MCF 10A (cell line): ENCODE measurements at places on chromosomes 5 and 9. TPM values are rescaled to one million over a fixed set of nuclear protein-coding genes. Genes with fewer than 3 reads are reported as not detected.

GRCh38 chr5:68332080-68332451 is 116.5 kb downstream of the PIK3R1 start:
- peaks cover 32% of the 10 kb centered on the region for H3K4me1 ChIP-seq
- no peak for DNase-seq
- no peak overlapping the region for H3K27ac ChIP-seq
- no peak overlapping the region for H3K4me3 ChIP-seq
- no peaks in the 10 kb centered on the region for H3K27me3 ChIP-seq
- no peaks in the 10 kb centered on the region for H3K36me3 ChIP-seq

GRCh38 chr9:134834217-134834956 is 46.2 kb upstream of the FCN2 start:
- DNase-seq = no peak
- H3K27ac ChIP-seq = no peak overlapping the region
- no peaks in the 10 kb centered on the region for H3K4me1 ChIP-seq

- peaks cover 5% of the 10 kb centered on the region for H3K4me1 ChIP-seq
- peak overlapping the region; percentile 39 for H3K27ac ChIP-seq
- peak overlapping the region; percentile 81 for H3K4me3 ChIP-seq
- DNase-seq = peak; percentile 64
Observed at GRCh38 chr9:16871336-16872151, 1.1 kb upstream of the BNC2 start.

DNA sequence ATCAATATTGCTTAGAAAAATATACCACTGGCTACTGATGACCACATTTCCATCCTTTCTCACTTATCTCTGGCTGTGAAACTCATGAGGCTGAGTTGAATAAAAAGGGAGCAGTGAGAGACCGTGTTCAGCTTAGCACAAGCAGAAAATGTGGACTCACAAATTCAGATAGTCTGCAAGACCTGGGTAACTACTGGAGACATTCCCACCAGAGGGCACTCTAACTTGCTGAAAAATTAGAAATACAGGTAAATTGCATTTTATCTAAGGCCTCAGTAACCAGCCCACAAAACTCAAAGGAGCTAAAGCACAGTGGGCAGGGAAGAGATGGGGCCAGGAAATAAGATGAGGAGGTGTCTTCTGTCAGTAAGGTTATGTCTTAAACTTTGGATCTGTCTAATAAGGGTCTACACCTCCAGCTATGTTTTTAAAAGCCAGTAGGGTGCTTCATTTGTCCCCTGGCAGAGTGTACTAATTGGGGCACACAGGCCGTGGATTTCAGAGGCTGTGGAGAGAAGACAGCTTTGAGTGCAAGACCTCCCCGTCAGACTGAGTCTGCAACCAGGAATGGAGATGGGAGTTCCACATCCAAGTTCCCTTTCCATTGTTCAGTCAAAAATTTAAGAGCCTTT is 8.7 kb upstream of the NDUFB6 start:
- no peaks in the 10 kb centered on the region for H3K4me1 ChIP-seq
- no peaks in the 10 kb centered on the region for H3K27me3 ChIP-seq
- H3K27ac ChIP-seq = no peak overlapping the region
- peak; percentile 67 for DNase-seq
- H3K36me3 ChIP-seq = no peaks in the 10 kb centered on the region

DNA sequence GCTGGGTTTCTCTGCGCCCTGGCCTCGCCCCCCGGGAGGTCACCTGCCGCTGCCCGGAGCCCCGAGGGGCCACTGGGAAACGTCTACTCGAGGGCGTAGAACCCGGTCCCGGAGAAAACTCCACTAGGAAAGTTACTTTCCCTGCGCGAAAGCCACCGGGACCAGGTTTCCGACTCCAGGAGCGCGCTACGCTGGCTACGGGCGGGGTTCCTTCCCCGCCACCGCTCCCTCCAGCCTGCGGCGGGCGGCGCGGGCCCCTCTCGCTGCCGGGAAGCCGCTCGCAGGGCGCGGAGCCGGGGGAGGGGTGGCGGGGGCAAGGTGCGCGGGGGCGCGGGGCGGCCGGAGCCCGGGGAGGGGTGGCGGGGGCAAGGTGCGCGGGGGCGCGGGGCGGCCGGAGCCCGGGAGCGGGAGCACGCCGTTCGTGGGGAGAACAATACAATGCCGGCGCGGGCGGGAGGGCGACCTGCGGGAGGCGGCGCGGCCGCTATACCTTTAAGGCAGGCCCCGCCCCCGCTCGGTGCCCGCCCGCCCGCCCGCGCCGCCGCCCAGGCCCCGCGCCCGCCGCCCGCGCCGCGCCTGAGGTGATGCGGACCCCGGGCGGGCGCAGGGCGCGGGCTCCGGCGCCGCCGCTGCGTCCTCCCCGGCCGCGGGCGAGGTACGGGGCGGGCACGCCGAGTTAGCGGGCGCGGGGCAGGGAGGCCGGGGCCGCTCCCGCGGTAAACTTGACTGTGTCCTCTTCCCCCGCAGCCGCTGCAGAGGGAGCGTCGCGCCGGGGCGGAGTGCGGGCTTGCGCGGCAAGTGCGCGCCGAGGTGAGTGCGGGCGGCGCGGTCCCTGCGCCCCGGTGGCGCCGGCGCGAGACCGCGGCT is 278.1 kb downstream of the AOPEP start:
- peaks cover 41% of the 10 kb centered on the region for H3K36me3 ChIP-seq
- H3K4me1 ChIP-seq = peaks cover 35% of the 10 kb centered on the region
- peak overlapping the region; percentile 85 for H3K4me3 ChIP-seq
- peak; percentile 51 for DNase-seq
- H3K27me3 ChIP-seq = no peaks in the 10 kb centered on the region
- H3K27ac ChIP-seq = peak overlapping the region; percentile 97

Gene SMIM23
- total RNA-seq = not detected in 2 replicates
